ENCODE measurements at places on chromosomes 12 and 14. TPM values are rescaled to one million over a fixed set of nuclear protein-coding genes. Genes with fewer than 3 reads are reported as not detected.

Gene TCL1A
- total RNA-seq, result not detected

Gene KCNMB4
- total RNA-seq, result 8.4 TPM

Gene RPGRIP1
- total RNA-seq, result not detected

Gene SP1
- total RNA-seq, result 85.7 TPM

Gene KCNC2
- 0.19 TPM for total RNA-seq

Gene GSC
- 0.91 TPM for total RNA-seq

Gene INSM2
- not detected for total RNA-seq

Gene KCNJ8
- 25.7 TPM for total RNA-seq

Gene CMKLR1
- total RNA-seq, result 12.8 TPM

Gene KRT80
- not detected for total RNA-seq

Gene PPM1H
- 3.0 TPM for total RNA-seq

Gene KRT8
- total RNA-seq, result 270 TPM

Gene GPR65
- total RNA-seq, result 0.57 TPM

Gene CAPZA3
- not detected for total RNA-seq

Gene IGF1
- 15.4 TPM for total RNA-seq

Gene NOVA1
- total RNA-seq, result 10.3 TPM

Gene FITM1
- 0.34 TPM for total RNA-seq

Gene GOLGA5
- 33.0 TPM for total RNA-seq

Data from esophagus muscularis mucosa (tissue), 4 donors.